NCI-H524 treated with DMSO at 0.1 percent for 48 hours (cell line): ENCODE measurements at places on chromosomes 5 and 9.
A peak's percentile ranks its signal among the peaks of the same experiment; 100 is the strongest.

GRCh38 chr5:58544926-58545325, 37.9 kb upstream of the RAB3C start:
- DNase-seq = no peak

DNA sequence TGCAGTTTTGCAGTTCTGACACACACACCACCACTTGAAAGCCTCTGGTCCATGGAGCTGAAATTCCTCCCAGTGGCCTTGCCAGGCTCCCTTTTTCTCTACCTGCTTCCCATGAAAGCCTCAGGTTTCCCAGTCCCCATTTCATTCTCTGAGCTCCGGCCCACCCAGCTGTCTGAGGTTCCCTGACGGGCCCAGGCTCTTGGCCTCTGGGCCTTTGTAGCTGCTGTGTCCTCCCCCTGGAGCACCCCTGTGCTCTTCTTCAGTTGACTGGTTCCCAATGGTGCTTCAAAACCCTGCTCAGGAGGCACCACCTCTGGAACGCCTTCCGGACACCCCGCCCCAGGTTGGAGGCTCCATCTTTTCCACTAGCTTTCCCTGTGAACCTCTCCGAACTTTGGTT, 155.9 kb upstream of the SHB start:
- no peak for DNase-seq

DNA sequence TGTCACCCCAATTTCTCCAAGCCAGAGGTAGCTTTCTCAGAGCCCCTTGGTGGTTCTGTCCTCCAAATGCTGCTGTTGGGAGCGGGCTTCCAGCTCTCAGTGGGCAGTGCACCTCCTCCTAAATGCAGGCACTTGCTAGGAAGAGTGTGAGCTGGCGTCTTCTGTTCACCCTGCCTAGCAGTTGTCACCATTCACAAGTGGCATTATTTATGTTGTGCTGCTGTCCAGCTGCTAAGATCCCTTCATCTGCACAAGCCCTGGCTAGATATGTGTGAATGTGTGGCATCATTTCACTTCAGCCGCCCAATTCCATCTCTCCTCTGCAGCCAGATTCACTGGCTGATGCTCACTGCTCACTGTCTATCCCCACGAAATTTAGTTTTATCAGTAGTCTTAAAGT, 43.7 kb downstream of the SLC36A1 start:
- no peak for DNase-seq

DNA sequence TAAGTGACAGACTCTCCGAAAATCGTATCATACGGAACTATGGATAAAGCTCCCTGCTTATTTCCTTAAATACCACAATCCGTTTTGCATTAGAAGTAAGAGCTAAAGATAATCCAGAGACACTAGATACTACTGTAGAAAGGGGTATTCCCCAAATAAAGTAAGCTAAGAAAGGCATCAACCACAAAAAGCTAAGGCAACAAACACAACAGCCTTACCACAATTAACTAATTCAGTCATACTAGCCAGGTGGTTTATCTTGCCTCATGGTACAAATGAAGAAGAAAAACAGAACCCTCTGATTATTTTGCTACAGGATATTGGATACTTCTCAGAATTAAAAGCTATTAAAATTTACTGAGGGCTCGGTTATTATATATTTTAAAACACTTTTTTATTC, 14.1 kb downstream of the ERP44 start:
- DNase-seq = no peak

DNA sequence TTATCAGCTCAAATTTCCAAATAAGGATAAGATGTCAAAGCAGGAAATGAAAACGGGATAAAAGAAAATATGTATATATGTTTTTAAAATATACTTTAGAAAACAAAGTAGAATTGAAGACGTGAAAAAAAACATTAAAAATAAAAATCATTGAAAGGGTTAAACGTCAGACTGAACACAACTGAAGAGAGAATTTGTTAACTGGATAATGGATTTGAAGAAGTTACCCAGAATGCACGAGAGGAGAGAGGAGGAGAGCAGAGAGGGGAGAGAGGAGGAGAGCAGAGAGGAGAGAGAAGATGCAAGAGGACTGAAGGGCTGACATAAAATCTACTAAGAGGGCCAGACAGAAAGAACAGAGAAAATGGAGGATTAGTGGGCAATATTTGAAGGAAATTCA, 88.0 kb downstream of the CDKN2A start:
- DNase-seq = no peak

DNA sequence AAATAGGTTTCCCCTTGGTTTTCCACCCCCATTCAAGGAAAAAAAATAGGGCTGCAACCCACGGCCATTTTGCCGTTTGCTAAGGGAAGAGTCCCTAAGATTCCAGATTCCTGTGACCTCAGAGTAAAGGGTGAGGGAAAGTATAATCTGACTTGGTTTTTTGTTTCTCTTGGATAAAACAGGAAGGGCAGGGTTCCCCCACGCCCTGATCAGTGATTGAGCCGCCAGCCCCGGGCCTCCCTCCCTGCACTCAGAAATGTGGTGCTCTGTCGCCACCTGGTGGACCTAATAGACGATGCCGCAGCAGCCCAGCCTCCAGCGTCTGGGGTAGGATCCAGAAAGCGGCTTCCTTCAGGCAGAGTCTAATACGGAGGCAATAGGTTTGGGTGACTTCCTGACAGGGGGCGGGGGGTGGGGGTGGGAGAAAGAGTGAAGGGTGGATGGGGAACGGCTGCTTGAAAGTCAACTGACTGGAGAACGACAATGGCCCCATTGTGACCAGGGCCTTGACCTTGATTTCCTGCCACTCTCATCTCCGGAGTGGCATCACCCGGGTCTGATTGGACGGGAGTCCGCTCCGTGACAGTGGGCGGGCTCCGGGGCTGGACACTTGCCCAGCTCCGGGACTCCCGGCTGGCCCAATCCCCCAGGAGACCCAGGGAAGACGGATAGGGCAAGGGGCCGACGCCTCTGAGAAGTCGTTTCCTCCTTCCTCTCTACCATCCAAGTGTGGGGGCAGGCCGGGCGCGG, 17.8 kb upstream of the CYSTM1 start:
- DNase-seq = peak; percentile 13

- DNase-seq = no peak
Measured at GRCh38 chr5:16880547-16880946, 55.5 kb downstream of the MYO10 start.

GRCh38 chr5:126027652-126028051, 395.6 kb upstream of the GRAMD2B start:
- no peak for DNase-seq

- no peak for DNase-seq
Measured at GRCh38 chr5:57219386-57219785, 45.5 kb downstream of the GPBP1 start.
